C1 segment of cervical spinal cord (tissue), 14 donors: ENCODE measurements at places on chromosomes 11 and 22.
A peak's percentile ranks its signal among the peaks of the same experiment; 100 is the strongest.

DNA sequence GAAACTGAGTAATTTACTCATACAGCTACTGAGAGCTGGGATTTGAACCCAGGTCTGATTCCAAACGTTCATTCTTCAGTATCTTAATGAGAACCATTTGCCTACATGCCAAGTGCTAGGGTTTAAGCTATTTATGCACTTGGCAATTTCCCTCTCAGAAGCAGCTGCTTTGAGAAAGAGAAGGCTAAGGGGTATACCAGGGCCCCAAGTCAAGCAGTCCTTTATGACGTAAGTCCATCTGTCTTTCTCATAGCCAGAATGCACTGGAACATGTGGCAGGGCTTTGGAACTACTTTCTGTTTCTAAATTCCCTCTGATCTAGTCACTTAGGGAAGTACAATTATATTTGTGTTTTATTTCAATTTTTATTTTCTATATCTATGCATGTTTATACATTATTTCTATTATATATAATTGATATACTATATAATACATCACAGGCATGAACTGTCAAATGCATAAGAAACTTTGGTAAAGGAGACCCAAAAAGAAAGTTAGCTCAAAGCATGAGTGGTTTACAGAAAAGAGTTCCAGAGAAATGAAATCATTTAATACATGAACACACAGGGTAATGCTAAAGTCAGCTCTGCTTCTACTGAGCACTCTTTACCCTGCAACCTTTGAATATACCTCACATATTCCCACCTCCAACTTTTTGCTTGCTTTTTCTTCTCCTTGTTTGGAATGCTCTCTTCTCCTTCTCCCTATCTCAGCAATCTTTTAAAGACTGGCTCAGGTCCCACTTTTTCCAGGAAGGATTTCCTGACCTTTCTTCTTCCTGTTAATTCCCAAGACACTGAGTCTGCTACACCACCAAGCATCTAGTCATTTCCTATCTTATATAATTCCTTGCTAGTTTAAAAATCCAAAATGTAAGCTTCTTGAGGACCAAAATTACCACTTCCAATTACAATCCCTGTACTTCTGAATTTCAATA lies 80.5 kb upstream of the GDPD4 start:
- no peak for DNase-seq

DNA sequence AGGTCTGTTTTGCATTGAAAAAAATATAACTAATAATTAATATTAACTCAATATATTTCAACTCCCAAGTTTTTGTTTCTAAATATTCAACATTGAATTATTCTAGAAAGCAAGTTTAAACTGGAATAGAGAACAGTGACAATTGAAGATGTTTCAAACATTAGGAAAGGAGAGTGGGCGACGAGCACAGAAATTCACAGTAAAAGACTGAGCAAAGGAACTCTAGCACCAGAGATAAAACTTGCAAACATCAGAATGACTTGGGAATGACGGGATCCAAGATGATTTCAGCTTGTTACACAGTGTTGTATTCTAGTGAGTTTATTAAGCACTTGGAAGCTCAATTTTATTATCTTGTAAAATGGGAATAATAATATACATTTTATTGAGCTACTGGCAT lies 56.6 kb upstream of the CNTN5 start:
- DNase-seq = no peak

- no peak for DNase-seq
These were observed 2.8 kb downstream of the PDGFB start for GRCh38 chr22:39241794-39242594.

DNA sequence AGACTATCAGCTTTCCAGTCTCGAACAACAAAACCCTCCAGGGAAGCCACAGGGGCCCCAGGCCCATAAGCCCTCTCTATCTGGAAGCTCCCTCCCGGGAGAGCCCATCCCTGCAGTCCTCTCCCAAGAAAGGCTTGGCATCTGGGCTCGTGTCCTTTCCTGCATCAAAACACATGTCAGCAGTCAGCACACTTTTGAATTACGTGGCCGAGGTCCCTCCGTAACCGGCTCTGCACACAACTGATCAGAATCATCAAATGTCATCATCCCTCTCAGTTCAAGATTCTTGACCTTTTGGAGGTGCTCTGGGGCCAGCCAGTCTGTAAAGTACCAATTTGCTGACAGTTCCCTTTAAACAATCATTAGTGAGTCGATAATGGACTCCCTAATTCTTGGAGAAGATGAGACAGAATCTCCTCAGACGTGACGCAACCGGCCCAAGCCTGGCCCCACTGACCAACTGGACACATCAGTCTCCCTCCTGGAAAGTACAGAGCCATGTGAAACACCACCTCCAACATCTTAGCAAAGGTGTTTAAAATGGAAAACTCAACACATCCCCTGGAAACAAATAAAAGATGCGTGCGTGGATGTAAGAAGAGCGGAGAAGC lies 33.6 kb downstream of the MAFF start:
- no peak for DNase-seq

DNA sequence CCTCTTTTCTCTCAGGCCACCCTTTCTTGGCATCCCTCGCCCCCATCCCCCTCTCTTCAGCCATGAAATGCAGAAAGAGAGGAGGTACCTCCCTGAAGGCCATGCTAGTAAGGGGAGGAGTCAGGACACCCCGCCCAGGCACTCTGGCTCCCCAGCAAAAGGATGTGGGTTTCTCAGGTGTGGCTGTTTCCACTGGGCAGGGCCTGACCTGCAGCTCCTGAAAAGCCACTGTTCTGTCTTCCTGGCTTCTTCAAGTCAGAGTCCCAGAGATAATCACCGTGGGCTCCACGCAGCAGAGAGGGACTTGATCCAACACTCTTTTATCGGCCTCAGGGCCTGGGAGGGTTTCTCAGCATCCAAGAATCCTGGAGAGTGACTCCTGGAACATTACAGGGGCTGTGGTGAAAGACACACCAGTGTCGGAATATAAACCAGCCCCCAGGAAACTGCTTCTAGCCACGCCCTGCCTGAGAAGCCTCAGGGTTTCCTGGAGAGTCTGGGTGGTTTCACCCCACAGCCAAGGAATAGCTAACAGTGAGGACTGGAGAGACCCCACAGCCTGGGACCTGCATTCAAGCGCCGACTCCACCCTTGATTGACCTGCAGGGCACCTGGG lies 45.7 kb upstream of the TSPAN18 start:
- DNase-seq = no peak

DNA sequence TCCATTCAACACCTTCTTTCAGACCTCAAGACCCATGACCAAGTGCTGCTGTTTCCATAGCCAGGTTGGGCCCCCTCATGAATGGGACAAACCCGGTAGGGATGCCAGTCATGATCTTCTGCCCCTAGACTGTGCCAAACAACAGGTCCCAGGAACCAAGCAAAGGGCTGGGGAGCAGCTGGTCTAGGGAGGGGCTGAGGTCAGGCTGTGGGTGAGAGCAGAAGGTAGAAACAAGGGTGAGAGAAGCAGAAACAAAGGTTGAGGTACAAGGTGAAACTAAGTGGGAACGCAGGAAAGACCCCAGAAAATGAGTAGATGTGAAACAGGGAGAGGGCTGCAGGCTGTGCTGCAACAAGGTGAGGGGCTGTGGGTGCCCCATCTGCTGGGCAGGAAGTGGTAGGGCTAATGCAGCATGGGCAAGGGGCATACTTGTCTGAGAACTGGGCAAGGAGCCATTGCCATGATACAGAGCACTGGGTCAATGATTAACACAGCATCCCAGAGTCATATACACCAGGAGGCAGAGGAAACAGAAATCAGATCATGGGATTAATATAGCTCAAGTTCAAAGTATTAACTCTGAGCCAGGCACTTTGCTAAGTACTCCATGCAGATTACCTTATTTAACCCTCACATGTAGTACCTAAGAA lies 45.9 kb downstream of the SLC1A2 start:
- no peak for DNase-seq

DNA sequence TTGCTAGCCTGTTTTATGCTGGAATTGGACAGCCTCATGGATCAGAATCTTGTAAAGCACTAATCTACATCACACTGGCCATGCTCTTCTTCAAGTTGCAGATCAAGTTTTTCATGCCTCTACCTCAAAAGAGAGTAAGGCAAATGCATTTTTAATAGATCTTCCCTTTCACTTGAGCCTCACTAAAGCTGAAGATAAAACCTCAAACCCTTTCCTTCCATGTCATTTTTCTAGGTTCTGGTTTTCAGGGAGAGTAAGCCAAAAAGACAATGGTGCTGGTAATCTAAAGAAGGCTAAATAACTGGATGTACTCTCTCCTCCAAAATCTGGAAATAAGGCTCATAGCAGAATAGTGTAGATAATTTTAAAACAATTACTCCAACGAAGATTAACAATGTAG lies 28.3 kb downstream of the POU2AF1 start:
- DNase-seq = no peak

DNA sequence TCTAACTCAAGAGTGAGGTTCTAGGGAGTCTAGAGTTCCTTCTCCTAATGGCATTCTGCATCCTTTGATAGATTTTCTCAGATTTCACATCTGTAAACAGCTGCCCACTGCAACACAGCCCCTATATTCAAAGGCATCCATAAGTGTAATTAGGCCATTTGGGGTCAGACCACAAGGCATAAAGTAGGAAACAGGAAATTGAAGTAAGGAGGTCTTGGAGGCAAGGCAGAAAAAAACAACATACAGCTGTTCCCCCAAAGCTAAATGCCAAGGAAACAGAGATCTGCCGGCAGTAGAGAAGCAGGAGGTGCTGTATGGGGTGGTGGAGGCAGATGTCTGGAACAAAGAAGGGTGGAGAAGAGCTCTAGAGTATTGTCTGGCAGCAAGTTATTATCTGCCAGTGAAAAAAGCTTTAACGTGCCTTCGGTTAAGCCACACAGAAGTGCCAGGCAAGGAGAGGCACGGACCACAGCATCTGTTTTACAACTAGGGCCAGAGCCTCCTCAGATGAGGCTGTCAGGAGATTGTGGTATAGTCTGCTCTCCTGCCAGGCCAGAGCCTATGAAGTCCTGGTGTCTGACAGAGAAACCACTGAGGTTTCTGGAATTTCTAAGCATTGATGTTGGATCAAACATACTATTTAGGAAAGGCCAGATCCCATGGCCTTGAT lies 100.2 kb upstream of the CHRM4 start:
- DNase-seq = no peak

DNA sequence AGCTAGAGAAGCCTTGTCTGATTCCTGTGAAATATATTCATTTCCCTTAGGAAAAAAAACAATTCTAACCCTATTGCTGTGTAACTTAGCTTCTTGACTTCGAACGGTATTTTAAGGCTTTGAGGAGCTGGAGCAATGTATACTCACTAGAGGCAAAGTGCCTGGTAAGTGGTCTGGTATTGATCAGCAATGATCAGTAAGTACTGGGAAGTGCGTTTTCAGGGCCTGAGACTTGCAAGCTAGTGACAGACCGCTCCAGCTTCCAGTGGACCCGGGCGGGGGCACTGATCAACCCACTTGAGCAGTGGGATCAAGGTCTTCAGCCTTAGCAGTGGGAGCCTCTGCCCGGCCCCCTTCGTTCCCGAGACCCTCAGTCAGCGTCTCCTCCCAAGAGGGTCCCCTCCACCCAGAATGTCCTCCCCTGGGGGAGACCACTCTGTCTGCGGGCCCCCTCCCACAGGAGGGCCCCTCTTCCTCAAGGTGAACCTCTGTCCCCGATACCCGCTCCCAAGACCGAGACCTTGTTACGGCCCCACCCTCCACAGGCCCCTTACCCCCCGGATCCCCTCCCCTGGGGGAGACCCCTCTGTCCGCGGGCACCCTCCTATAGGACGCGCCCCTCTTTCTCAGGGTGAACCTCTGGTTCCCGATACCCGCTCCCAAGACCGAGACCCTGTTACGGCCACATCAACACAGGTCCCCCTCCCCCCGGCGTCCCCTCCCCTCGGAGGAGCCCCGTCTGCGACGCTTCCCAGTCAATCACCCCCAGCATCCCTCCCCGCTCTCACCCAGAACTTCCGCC lies 452 bp upstream of the ATXN10 start:
- peak; percentile 29 for DNase-seq
